ENCODE measurements at places on chromosomes 1 and 21. TPM values are rescaled to one million over a fixed set of nuclear protein-coding genes. Genes with fewer than 3 reads are reported as not detected.

HSD3B2 gene
- not detected for total RNA-seq

AZIN2 gene
- total RNA-seq = 5.1 TPM

ELAPOR1 gene
- 5.7 TPM for total RNA-seq

SELP gene
- 0.15 TPM for total RNA-seq

TLCD4 gene
- total RNA-seq = not detected

MPL gene
- not detected for total RNA-seq

NEK2 gene
- 26.1 TPM for total RNA-seq

PROX1 gene
- not detected for total RNA-seq

MROH9 gene
- total RNA-seq = not detected

PDZK1IP1 gene
- total RNA-seq = not detected

PRR9 gene
- total RNA-seq = not detected

KRTAP19-3 gene
- total RNA-seq = not detected

ZNF648 gene
- total RNA-seq = not detected

CASQ1 gene
- not detected for total RNA-seq

USH2A gene
- not detected for total RNA-seq

CD1D gene
- not detected for total RNA-seq

LCE1A gene
- total RNA-seq = not detected

TDRKH gene
- total RNA-seq = 20.3 TPM

APCS gene
- total RNA-seq = not detected

C1orf116 gene
- total RNA-seq = not detected

ANGPTL3 gene
- not detected for total RNA-seq

TMEM82 gene
- not detected for total RNA-seq

PLXNA2 gene
- 0.44 TPM for total RNA-seq

AXDND1 gene
- not detected for total RNA-seq
